ENCODE measurements at places on chromosomes 11 and 22. TPM values are rescaled to one million over a fixed set of nuclear protein-coding genes. Genes with fewer than 3 reads are reported as not detected.

The KCNE3 gene
- 1.9 TPM for polyA plus RNA-seq

The CTSW gene
- 0.98 TPM for polyA plus RNA-seq

The HTR3B gene
- polyA plus RNA-seq = not detected

The APOA4 gene
- not detected for polyA plus RNA-seq

- DNase-seq = no peak
Observed at GRCh38 chr11:75246671-75247350, 6.2 kb downstream of the TPBGL start.

- no peak for DNase-seq
Observed at GRCh38 chr11:16841984-16842383, 103.5 kb downstream of the C11orf58 start.

GRCh38 chr11:66454247-66454646, 12.5 kb upstream of the PELI3 start:
- DNase-seq = no peak

DNA sequence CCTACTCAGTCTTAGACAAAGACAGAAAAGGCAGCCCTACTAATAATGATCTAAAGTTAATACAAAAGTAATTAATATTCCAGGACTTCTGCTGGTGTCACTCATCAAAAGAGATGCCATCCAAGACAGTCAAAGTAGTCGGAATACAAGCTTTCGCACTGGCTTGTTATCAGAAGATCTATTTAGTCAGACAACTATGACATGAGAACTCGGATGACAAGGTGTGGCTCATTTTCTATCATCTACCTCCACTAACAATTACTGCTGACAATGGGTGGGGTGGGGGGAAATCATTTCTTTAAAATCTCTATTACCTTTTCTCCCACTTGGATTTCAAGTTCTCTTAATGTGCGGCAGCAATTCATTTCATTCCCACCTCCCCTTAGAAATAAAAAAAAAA, 56.7 kb downstream of the EFCAB6 start:
- DNase-seq = no peak

DNA sequence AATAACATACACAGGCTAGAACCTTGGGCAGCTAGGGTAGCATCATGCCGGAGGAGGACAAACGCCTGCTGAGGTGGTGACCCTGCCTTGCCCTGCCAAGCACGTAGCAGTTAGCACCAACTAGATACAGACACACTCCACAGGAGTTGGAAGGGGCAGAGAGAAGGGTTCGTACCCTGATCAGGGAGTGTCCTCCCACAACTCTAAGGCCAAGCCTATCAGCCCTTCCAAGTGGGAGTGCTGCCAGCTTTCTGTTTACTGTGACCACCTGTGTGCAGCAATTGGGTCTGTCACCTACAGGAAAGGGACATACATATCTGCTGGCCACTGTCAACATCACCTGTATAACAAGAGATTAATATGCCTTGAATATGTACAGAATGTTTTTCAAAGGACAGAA, 1.9 kb upstream of the THAP7 start:
- DNase-seq = no peak
